ENCODE measurements at places on chromosomes 16 and 17. TPM values are rescaled to one million over a fixed set of nuclear protein-coding genes. Genes with fewer than 3 reads are reported as not detected.

Gene HOXB6
- total RNA-seq: 9.5 TPM

Gene FAM171A2
- 16.3 TPM for total RNA-seq

Gene PLLP
- total RNA-seq: 1.6 TPM

Gene GPR179
- not detected for total RNA-seq

Gene CDH11
- 111 TPM for total RNA-seq

Gene FBRS
- 22.2 TPM for total RNA-seq

Gene CTF1
- total RNA-seq: 0.29 TPM

Gene SCIMP
- total RNA-seq: not detected

Gene LRRC46
- 0.44 TPM for total RNA-seq

Gene HP
- not detected for total RNA-seq

Gene SLFN13
- total RNA-seq: 8.2 TPM

Gene GPR139
- total RNA-seq: not detected

Gene LITAFD
- total RNA-seq: not detected

Gene ACBD4
- 17.3 TPM for total RNA-seq

Gene CLEC18A
- not detected for total RNA-seq

Gene RSL1D1
- 75.9 TPM for total RNA-seq

Gene KRT17
- total RNA-seq: 92.1 TPM

Gene RASL10B
- 0.52 TPM for total RNA-seq

Gene SNN
- 4.3 TPM for total RNA-seq

Gene PYDC1
- total RNA-seq: not detected

Gene ARL5C
- 0.58 TPM for total RNA-seq

Gene CCL5
- not detected for total RNA-seq

Gene MPV17L
- total RNA-seq: 6.0 TPM

Gene TMEM238L
- not detected for total RNA-seq

Gene ABI3
- total RNA-seq: not detected

All from PC-3 (cell line).